ENCODE measurements at places on chromosomes 3 and 15.

DNA sequence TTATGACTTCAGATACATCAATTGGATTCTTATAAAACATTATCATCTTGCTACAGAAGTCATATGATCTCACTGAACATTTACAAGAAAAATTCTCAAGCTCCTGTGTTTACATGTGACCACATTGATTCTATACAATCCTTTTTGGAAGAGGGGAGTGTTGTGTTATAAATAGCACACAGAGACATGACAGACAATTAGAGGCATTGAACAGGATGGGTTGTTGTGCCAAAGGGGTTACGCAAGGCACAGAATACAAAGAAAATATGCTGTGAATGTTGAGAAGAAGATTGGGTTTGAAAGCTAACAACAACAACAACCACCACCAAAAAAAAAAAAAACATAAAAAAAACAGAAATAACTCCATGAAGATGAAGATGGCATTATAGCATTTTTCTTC lies 32.5 kb upstream of the TBL1XR1 start:
- no peak for DNase-seq

DNA sequence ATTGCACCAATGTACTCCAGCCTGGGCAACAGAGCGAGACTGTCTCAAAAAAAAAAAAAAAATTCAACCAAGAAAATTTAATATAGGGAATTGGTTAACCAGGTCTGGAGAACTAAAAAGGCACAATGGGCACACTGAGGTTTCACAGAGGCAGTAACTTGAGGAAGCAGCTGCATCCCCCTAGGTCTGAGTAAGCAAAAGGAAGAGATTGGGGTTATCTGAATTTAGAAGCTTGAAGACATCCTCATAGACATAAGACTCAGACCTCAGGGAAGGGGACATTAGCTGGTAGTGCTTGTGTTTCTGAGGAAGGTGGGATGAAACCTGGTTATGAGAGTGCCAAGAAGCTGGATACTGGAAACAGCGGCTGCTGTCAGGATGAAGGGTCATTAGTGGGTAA lies 50.1 kb upstream of the LEKR1 start:
- no peak for DNase-seq

GRCh38 chr3:100546020-100546744 lies 53.8 kb downstream of the TMEM45A start:
- no peak for DNase-seq

DNA sequence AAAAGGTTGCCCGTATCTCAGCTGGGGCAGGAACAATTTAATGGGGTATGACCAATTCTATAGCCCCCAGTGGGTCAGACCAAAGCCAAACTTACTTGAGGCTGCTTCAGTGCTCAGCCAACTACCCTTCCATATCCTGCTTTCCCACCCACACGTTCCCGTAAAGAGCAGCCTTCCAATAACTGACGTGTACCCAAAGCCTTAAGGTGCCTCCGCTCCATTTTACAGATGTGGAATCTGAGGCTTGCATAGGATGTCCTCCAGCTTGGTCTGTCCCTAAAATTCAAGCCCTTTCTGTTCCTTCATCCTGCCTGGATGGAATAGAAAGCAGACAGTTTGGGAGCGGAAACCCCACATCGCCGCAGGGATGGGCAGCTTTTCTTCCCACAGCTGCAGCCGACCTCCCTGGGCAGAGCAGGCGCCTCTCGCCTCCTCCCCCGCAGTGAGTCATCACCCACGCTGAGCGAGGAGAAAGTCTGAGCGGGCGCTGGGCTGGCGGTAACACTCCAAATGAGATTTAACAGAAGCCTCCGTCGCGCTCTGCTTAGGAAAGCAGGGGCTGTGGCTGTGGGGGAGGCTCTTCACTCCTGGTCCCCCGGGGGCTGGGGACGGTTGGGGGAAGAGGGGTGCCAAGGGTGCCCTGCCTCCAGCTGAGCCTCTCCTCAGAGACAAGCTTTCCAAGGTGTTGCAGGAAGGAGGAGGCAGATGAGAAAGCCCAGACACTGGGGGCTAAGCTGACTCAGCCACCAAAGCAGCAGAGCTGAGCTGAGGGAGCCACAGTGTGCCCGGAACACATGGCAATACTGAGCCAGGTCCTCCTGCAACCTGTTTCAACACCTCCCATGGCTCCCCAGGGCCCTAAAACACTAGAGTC lies 57.8 kb upstream of the HRH1 start:
- DNase-seq: peak; percentile 32

DNA sequence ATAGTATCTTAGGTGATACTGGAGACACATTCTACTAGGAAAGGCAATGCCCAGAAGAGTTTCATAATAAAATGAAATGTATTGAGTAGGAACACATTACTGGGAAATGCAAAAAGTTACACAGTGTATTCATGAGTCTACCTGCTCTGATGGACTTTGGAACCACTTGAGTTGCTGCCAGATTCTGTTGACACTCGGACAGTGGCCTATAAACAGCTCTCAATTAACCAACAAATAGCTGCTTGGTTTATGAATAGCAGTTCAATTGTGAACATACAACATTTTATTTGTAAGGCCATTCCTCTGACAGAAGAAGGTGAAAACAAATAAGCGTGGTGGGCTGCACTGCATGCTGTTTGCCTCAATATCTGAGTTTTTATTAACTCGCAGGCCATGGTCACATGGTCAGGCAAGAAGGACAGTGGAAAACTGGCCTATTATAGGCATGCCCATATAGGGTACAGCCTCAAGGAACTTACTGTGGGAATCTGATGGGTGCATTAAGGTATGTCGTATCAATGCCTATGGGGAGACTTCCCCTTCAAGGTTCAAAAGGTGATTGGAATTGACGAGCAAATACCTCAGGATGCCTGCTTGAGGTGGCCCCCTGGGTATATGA lies 66.2 kb downstream of the C3orf80 start:
- DNase-seq: no peak

- DNase-seq: no peak
Observed at GRCh38 chr3:189042832-189043231, 128.9 kb upstream of the TPRG1 start.

DNA sequence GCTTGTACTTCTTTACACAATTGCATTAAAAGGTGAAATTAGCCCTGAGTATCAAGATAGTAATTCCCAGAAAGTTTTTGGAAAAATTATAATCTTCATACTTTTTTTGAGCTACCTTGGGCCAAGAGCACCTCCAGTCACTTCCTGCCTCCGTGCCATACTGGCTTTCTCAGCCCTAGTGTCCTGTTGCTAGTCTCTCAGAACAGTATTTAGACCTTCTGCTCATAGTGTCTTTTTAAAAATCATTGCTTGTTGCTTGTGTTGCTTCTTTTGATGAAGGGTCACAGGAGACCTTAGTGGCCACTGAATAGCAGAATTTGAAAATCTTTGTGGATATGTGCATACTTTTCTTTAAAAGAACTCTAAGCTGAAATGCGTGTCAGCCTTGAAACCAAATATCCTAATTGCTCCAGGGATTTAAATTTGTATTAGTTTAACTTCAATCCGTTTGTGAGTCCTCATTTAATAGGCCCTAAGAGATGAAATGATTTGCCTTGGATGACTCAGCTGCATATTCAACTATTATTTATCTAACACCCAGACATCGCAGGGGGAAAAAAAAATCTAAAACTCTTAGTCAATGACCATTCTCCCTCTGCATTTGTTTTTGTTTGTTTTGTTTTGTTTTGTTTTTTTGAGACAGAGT lies 29.1 kb upstream of the LXN start:
- DNase-seq: no peak
